Effector memory CD4-positive, alpha-beta T cell (primary cell): ENCODE measurements at places on chromosomes 4 and X.
A peak's percentile ranks its signal among the peaks of the same experiment; 100 is the strongest.

- DNase-seq = no peak
Measured at GRCh38 chrX:122363112-122363795, 820.8 kb upstream of the GRIA3 start.

GRCh38 chrX:129158505-129158904 is 364.8 kb downstream of the SMARCA1 start:
- no peak for DNase-seq

DNA sequence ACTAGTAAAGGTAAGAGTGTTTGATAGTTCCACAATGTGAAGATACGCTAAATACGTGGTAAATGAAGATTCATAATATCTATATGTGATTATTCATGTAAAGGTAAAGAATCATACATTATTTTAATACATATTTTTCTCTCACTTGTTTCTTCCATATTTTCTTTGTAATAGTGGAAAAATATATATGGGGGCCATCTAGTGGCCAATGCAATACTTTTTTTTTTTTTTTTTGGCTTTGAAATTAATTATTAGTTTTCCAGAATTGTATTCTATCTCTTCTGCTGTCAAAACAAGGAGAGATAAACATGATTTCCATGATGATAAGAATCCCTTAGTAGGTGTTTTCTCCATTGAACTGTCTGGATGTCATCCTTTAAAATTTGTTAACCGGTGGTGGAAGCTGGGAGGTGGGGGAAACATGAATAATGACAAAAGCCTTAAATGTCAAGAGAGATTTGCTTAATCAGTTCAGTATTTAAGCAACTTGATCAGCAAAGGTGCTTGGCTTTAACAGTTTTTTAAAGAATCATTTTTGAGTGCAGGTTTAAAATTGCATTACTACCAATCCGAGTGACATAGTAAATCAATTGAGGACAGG is 508.7 kb upstream of the HTR2C start:
- DNase-seq = no peak

DNA sequence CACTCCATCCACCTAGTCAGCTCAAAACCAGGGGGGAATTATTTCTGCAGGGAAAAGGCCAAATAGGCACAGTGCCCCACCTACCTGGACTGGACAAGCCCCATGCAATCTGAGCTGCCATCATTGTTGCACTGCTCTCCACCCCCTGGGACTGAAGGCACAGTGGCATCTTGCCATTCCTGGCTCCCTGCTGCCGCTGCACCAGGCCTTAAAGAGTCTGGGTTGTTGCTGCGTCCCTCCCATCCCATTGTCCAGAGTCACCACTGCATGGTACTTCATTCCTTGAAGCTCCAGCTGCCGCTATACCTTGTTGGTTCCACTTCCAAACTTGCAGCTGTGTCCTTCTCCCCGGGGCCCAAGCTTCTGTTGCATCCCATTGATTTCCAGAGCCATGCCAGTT is 629.7 kb downstream of the STIM2 start:
- DNase-seq = no peak

DNA sequence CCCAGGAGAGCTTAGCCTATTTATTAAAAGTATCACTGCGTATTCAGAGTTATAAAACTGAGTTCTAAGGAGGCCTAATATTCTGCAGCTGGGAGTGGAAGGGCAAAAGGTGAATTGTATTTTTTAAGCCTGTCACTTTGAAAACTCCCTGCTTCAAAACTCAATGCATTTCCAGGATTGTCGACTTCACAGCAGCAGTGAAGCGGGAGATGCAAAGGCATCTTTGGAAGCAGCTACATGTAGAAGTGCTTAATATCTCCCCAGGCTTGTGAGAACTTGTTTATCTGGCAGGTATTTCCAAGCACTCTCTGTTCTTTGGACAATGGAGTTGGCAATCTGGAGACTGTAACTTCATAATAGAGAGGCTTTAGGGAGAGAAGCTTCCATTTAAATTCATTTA is 717.5 kb upstream of the SLIT2 start:
- no peak for DNase-seq

- DNase-seq = no peak
Measured at GRCh38 chr4:519885-520682, 21.1 kb downstream of the PIGG start.

DNA sequence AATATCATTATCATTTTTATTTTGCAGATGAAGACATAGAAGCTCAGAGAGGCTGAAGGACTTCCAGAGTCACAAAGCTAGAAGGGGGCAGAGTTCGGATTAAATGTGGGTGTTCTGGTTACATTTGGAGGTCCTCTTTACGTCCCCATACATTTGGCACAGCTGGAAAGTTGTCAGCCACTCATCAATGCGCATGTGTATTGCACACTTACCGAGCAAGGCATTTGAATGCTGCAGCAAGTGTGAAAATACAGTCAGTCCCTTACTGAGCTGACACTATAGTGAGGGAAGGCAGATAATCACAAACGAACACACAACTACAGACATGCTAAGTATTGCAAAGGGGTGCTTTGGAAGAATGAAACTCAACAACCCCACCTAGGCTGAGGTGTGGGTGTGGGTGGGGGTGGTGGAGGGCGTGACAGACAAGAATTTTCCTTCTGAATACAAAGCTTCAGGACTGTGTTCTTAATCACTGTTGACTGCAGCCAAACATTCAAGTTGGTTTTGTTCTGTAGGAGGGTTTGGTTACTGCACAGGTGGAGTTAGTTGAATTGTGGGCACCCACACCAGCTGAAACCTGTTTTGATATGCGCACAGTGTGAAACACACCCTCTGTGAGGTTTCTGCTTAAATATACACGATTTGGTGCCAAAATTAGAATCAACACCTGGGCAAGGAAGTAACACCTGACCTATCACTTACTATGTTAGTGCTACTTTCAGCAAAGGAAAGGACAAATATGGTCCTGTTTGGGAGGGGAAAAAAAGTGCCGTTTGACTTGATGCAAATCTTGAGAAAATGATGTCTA is 72.4 kb downstream of the COQ2 start:
- peak; percentile 34 for DNase-seq

DNA sequence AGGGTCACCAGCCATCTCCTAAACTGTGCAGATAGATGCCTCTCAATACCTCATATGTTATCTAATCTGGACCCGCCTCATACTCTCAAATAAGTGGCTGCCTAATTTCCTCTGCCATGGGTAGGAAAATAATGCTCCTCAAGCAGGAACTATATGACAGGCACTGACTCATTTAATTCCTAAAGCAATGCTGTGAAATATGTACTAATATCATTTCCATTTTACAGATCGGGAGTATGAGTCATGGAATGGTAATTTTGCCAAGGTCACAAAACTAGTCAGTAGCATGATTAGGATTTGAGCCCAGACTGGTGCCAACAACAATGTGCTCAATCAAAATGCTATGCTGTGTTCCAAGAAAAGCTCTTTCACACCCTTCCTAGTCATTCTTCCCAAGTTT is 3.0 kb upstream of the NXT2 start:
- no peak for DNase-seq

DNA sequence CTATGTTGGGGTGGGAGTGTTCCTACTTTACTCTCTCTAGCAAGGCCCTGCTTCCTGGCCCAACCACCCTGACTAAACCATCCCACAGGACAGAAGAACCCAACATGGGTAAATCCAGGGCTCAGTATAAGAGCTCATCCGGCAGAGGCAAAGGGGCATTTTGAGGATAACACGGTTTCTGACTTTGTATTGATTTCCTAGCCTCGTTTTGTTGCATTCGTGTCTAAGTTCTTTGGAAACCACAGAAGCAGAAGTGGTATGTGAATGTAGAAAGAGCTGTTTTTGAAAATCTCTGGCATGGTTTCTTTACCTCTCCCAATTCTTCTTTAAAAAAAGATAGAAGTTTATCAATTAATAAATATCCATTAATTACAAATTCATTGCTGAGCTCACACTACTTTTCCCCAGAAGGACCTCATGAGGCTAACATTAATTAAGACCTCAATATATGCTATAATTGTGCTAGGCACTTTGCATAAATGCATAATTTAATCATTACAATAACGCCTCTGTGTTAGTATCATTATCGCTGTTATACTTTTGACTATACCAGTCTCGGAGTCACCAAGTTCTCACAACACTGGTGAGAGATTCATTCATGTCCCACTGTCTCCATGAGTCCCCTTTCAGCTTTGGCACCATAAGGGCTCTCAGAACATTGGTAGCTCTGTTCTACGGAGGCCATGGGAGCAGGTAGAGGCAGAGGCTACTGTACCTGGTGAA is 5.8 kb upstream of the CLNK start:
- DNase-seq = no peak

- DNase-seq = no peak
Measured at GRCh38 chr4:8013976-8014726, 74.5 kb upstream of the AFAP1 start.

DNA sequence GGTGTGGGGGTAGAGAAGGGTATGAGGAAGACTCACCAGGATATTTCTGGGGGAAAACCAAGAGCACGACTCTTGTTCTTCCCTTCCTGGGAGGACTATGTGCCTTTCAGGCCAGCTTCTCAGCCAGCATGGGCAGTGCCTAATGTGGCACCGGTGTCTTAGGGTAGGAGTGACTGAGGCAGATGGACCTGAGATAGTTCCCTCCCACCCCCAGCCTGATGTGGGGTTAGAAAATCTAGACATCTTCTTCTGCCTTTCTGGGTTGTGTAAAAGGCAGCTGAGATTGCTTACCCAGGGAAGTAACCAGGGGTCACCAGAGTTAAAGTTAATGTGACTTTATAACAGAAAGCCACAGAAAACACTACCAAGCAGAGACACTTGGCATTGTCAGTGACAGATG is 127.3 kb downstream of the TMA16 start:
- no peak for DNase-seq

GRCh38 chr4:156571146-156571545 is 400.5 kb downstream of the PDGFC start:
- DNase-seq = no peak

GRCh38 chrX:130575831-130576389 is 174.1 kb downstream of the RBMX2 start:
- no peak for DNase-seq

- no peak for DNase-seq
Measured at GRCh38 chrX:121546317-121546716, 498.9 kb downstream of the GLUD2 start.

DNA sequence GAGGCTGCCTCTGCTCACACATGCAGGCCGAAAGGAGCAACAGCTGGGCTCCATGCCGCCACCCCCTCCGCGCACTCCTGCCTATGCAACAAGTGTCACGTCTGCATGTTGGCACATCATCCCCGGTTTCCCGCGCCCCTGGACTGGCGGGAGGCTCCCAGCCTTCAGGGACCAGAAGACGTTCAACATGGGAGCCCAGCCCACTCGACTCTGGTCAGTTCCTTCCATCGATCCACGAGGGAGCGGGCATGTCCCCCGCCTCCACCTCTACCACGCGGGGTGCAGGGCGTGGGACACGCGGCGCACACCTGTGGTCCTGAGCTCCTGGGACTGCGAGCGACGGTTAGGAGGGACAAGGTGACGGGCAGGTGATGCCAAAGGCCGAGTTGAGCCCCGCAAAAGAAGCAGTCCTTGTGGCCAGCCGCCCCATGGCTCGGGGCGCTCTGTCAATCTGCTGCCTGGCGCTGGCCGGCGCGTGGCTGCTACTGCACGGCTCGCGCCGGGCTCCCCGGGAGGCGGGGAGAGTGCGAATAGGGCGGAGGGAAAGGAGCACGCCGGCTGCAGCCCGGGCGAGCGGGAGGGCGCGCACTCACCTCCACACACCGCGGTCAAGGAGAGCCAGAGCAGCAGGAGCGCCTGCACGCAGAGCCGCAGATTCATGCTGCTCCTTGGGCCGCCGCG is 645 bp downstream of the APLN start:
- no peak for DNase-seq

- DNase-seq = no peak
Measured at GRCh38 chr4:129230846-129231245, 134.9 kb downstream of the C4orf33 start.

DNA sequence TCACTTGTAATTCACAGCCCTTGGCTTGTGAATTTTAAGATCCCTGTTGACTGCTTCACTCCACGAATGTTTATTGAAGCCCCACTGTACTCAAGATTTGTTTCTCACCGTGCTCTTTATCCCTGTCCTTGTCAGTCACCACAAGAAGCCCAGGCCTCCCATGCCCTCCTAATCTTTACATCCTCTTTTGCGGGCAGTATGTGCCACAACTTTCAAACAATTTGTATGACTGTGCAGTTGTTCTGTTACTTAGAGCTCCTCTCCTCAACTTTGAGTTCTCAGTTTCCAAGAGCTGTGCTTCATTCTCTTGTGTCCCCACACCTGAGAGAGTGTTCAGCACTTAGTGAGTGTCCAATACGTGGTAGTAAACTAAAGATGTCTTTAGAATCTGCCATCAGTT is 467.7 kb downstream of the NKX6-1 start:
- no peak for DNase-seq

- peak; percentile 55 for DNase-seq
Measured at GRCh38 chrX:40105835-40106675, 8.3 kb upstream of the BCOR start.

DNA sequence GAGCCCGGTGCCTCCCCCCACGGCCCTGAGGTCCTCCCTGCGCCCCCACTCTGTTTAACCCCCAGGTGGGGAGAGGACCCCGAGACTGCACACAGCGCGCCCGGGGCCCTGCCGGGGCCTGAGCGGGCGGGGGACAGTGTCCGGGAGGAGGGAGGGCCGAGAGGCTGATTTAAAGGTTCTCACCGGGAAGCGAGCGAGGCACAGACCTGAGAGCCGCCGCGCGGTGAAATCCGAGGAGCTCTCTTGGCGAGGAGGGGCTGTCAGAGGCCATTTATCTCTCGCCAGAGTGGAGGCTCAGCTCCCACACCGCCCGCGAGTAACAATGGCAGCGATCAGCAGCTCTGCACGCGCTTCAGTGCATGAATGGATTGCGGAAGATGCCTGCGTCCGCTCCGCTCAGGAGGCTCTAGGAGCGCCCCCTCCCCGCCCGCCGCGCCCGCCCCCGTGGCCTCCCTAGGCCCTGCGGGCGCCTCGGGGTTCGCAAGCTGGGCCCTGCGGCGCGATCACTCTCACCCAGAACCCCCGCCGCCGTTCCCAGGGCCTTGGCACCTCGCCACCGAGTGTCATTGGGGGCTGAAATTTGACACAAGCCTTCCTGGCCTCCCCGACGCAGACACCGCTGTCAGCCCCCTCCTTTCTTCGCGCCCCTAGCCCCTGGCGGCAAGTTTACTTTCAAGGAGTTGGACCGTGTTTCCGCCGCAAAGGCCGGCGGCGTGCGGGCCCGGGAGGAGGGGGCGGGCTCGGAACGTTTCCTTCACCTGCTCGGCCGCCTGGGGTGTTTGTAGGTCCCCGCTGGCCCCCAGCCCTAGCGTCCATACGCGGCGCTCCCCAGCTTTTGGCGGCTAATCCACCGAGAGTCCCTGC is 48.7 kb upstream of the BCOR start:
- DNase-seq = no peak

DNA sequence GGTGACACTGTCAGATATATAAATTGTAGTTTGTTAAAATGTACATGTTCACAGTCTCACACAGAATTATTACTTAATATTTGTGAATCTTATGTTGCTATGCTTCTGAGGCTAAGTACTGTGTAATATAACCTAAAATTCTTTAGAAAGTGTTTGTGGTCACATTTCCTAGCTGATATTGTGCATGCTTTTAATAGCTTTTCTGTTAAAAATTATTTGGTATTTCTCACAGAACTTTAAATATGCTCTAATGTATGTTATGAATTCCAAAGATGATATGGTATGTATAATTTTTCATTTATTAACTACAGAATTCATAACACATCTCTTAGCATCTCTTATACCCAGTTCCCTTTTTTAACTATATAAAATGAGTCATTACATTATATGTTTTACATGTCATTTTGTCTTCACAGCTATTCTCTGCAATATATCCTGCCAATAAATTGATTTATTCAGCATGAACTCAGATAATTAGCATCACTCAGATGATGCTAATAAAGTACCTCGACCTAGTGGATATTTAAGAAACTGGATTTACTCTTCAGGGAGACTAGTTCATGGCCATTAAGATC is 9.3 kb downstream of the PTPN13 start:
- DNase-seq = no peak
